Mesothelial cell of epicardium (in vitro differentiated cells): ENCODE measurements at places on chromosomes 6 and 20.

DNA sequence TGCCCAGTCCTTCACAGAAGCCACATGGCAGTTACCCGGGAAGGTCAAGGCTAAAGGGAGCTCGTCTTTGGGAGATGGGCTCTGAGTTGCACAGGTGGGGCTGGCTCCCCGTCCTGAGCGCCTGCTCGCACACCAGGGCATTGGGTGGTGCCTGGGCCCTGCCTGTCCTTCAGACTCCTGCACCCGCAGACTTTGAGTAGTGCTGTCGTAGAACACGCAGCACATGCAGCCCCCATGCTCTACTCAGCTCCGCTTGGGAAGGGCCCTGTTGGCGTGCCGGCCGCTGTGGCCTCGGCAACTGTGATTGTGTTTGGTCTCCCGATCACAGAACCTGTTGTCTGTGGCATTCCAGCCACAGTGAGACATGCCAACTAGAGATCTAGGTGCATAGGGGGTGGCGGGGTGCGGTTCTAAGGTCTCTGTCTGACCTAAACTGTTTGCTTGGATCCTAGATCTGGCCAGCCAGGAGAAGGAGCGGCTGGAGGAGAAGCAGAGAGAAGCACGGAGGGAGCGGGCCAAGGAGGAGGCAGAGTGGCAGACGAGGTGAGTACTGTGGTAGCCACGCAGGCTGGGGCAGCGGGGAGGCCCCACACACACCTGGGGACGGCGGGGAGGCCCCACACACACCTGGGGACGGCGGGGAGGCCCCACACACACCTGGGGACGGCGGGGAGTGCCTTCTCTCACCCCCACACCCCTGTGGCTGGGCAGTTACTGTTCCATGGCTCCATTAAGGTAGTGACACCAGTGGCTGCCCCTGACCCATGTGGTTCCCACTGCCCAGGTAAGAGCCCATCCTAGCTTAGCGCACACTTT lies 11.3 kb upstream of the ADRM1 start:
- no peaks in the 10 kb centered on the region for H3K4me1 ChIP-seq
- no peak overlapping the region for H3K4me3 ChIP-seq
- peaks cover 29% of the 10 kb centered on the region for H3K36me3 ChIP-seq
- no peak for DNase-seq
- H3K27me3 ChIP-seq = no peaks in the 10 kb centered on the region

- DNase-seq = no peak
- H3K27ac ChIP-seq = no peak overlapping the region
- no peaks in the 10 kb centered on the region for H3K36me3 ChIP-seq
- H3K4me3 ChIP-seq = no peak overlapping the region
- H3K27me3 ChIP-seq = peaks cover 1% of the 10 kb centered on the region
- no peaks in the 10 kb centered on the region for H3K4me1 ChIP-seq
Measured at GRCh38 chr20:39660226-39660625, 698.1 kb downstream of the DHX35 start.

DNA sequence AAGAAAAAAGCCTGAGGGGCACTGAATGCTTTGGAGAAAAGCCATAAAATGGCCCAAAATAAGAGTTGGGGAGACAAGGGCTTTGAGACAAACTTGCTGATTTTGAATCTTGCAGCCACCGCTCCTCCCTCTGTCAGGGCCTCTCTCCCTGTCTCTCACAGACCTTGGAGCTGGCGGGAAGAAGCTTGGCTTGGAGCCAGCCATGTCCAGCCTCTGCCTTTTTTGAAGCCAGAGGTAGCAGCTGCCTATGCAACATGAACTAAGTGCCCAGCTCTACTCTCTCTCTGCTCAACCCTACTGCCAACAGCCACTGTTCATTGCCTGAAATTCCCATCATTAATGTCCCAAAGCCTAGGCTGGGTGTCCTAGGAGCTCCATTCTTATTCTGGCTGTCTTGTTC lies 63.7 kb upstream of the CTNNBL1 start:
- H3K4me3 ChIP-seq = no peak overlapping the region
- peaks cover 70% of the 10 kb centered on the region for H3K27me3 ChIP-seq
- H3K4me1 ChIP-seq = peaks cover 6% of the 10 kb centered on the region
- H3K27ac ChIP-seq = no peak overlapping the region

- H3K4me3 ChIP-seq = no peak overlapping the region
- no peak for DNase-seq
- H3K27ac ChIP-seq = no peak overlapping the region
- peaks cover 4% of the 10 kb centered on the region for H3K4me1 ChIP-seq
Measured at GRCh38 chr20:17698384-17698783, 1.4 kb upstream of the BANF2 start.

DNA sequence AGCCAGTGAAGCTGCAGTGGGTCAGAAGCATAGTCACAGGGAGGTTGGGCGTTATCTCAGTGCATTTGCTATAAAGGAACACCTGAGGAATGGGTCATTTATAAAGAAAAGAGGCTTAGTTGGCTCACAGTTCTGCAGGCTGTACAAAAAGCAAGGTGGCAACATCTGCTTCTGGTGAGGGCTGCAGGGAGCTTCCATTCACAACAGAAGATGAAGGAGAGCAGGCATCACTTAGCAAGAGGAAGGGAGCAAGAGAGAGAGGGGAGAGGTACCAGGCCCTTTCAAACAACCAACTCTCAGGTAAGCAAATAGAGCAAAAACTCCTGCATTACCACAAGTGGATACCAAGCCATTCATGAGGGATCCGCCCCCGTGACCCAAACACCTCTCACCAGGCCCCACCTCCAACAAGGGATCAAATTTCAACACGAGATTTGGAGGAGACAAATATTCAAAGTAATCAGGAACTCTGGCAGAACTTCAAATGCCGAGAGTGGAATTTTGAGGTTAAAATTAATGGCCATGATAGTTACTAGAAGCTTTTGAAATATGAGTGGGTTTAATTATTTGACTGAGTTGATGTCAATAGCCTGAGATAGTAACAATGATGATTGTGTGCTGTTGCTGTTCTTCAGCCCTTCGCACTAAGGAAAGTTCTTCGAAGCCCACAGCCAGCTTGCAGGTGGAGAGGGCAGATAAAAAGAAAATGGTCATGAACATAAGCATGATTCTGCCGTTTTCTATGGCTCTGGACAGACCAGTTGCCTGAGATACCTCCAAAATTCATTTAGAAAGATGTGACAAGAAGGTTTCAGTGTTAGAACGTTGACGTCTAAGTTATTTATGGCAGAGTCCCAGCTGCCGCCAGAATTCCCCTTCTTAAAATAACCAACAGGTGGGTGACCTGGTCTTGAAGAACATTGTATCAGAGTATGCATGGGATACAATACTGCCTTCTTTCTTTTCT lies 55.3 kb upstream of the ADTRP start:
- no peak for DNase-seq
- H3K36me3 ChIP-seq = peaks cover 5% of the 10 kb centered on the region
- peak overlapping the region; percentile 41 for H3K27ac ChIP-seq
- no peak overlapping the region for H3K4me3 ChIP-seq
- H3K27me3 ChIP-seq = no peaks in the 10 kb centered on the region
- H3K4me1 ChIP-seq = peaks cover 24% of the 10 kb centered on the region

- H3K4me3 ChIP-seq = peak overlapping the region; percentile 28
- DNase-seq = no peak
- H3K27me3 ChIP-seq = peaks cover 22% of the 10 kb centered on the region
- H3K4me1 ChIP-seq = peaks cover 35% of the 10 kb centered on the region
Measured at GRCh38 chr6:168133168-168133561, 54.2 kb upstream of the FRMD1 start.

- no peaks in the 10 kb centered on the region for H3K4me1 ChIP-seq
- H3K27me3 ChIP-seq = no peaks in the 10 kb centered on the region
- DNase-seq = no peak
- peaks cover 2% of the 10 kb centered on the region for H3K36me3 ChIP-seq
Measured at GRCh38 chr6:148657048-148657447, 89.8 kb upstream of the UST start.

DNA sequence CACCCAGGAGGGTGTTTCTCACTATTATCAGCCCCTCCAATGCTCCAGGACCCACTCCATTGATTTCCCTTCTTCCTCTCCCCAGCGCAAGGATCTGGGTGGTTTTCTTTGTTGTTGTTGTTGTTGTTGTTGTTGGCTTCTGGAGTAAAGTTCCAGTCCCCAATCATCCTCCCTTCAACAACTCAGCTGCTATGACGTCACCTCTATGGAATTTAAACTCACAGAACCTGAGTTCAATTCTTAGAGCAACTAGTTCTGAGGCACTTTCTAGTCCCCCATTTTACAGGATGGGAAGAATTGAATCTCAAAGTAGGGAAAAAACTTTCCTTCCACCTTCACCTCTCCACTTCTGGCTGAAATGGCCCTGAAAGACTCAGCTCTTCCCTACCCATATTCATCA lies 9.7 kb upstream of the WFDC8 start:
- no peak for DNase-seq
- no peak overlapping the region for H3K27ac ChIP-seq
- no peaks in the 10 kb centered on the region for H3K36me3 ChIP-seq

GRCh38 chr6:79630883-79631692 lies at the start of gene SH3BGRL2:
Gene SH3BGRL2 (plus strand): TSS chr6:79631329. CDS start chr6:79631462, 133 bp downstream.
- no peaks in the 10 kb centered on the region for H3K27me3 ChIP-seq
- peak; percentile 68 for DNase-seq
- H3K36me3 ChIP-seq = peaks cover 2% of the 10 kb centered on the region

- DNase-seq = no peak
- H3K27ac ChIP-seq = peak overlapping the region; percentile 68
Measured at GRCh38 chr20:53654932-53655624, 61.4 kb upstream of the ZNF217 start.

- no peak overlapping the region for H3K4me3 ChIP-seq
- no peaks in the 10 kb centered on the region for H3K36me3 ChIP-seq
- no peak overlapping the region for H3K27ac ChIP-seq
- DNase-seq = no peak
- no peaks in the 10 kb centered on the region for H3K4me1 ChIP-seq
Measured at GRCh38 chr6:39476151-39476550, 153.6 kb upstream of the KCNK16 start.

- peaks cover 37% of the 10 kb centered on the region for H3K4me1 ChIP-seq
- no peaks in the 10 kb centered on the region for H3K36me3 ChIP-seq
- peak overlapping the region; percentile 26 for H3K4me3 ChIP-seq
- no peak for DNase-seq
Measured at GRCh38 chr20:44572551-44573500, 9.6 kb upstream of the PKIG start.
